Prostate gland (tissue), 2 donors: ENCODE measurements at places on chromosomes 1 and 21. TPM values are rescaled to one million over a fixed set of nuclear protein-coding genes. Genes with fewer than 3 reads are reported as not detected.
A peak's percentile ranks its signal among the peaks of the same experiment; 100 is the strongest.

Gene TEKT2
- total RNA-seq = 0.77 TPM

Gene TRIM62
- 13.3 TPM for total RNA-seq

Gene AIRE
- total RNA-seq = not detected

Gene ATP1A4
- 5.2 TPM for total RNA-seq

Gene CD34
- 9.8 TPM for total RNA-seq

Gene DNM3
- total RNA-seq = 5.3 TPM

Gene LRRC8B
- total RNA-seq = 25.6 TPM

Gene OR2L5
- total RNA-seq = not detected

Gene WDR64
- not detected for total RNA-seq

DNA sequence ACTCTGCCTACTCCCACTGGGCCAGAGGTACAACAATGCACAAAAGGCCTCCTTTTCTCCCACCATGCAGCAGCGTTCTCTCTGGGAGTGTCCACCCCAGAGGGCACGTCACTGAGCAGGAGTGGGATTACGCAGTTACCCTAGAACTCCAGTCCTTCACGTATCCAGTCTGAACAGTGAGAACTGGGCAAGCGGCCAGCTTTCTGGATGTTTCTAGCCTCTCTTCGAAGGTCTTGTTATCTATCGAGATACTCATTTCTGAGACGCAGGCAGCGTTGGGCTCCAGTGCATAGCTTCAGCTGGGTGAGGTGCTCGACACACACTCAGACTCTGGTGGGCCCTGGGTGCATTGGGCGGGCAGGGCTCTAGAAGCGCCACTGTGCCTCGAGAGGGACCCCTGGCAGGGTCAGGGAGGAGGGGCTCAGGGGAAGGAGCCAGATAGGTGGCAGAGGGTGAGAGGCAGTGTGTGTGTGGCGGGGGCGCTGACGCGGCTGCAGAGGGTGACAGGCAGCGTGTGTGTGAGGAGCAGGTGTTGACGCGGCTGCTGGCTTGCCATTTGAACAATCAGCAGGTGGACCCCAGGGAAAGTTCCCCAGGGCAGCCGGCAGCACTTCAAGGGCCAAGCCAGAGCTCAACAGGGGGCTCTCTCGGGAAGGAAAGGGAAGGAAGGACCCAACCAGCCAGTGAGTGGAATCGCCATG, 27.9 kb downstream of the PRDM15 start:
- DNase-seq = no peak

DNA sequence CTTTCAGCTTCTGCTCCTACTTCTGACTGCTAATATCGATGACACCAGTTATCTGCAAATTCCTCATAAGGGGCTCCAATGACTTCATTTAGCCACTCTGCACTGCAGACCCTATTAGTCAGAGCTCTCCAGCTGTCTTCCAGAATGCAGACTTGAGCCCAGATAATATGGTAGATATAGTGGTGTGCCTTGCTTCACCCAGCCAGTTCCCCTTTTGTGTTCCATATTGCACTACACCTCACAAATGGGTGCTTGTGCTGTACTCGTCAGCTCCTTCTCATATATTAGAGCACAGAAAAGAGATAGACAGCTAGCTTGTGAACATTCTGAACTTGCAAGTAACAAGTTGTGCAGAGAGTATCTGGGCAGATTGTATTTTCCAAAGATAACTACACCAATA, 23.7 kb upstream of the COG2 start:
- no peak for DNase-seq

- DNase-seq = no peak
These were observed 697 bp downstream of the SLC22A15 start for GRCh38 chr1:115976921-115977498.

DNA sequence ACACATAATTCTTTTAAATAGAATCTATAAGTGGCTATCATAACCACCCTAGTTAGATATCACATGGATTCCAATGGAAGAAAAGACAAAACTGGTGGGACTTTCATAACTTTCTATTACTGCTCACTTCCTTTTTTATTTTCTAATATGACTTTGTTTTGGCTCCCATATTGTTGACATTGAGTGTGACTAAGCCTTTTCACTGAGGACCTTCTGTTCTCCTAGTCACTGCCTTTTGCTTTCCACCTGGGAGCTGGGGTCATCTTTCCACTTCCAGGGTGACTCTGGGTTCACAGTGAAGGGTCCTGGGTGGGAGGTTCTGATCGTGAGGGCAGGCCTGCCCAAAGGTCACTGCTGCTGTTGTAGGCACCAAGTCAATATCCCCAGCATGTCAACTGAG, 275.8 kb downstream of the TGFB2 start:
- no peak for DNase-seq

- no peak for DNase-seq
These were observed 73.3 kb upstream of the GNG4 start for GRCh38 chr1:235722858-235723257.

DNA sequence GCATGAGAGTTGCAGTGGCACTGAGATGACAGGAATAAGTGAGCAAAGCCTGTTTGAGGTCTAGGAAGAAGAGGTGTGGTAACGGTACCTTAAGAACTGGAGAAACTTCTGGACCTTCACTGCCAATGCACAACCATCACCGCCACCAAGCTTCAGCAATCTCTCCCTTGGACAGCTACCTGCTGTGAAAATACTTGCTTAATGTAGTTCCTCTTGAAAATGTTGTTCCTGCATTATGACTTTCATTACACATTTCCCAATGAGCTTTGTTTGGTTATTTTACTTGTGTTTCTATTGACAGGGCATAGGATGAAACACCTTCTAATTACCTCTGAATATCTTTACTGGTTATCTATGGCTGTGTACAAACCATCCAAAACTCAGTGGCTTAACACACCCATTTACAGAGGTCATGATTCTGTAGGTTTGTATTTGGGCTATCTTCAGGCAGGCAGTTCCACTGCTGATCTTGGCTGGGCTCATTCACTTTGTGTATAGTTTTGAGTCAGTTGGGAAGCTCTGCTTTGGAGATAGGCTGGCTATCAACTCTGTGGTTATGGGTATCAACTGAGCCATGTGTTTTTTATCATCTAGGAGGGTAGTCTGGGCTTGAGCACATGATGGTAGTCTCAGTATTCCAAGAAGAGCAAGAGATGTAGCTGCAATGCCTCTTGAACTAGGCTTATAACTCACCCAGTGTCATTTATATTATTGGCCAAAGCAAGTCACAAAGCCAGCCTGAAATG, 149.4 kb downstream of the ELAVL4 start:
- DNase-seq = no peak

- no peak for DNase-seq
These were observed 41.7 kb downstream of the FASLG start for GRCh38 chr1:172700556-172700955.

GRCh38 chr21:28256420-28256831, 736.3 kb downstream of the LTN1 start:
- no peak for DNase-seq

GRCh38 chr1:228646717-228647522, 88.4 kb upstream of the RHOU start:
- DNase-seq = no peak

DNA sequence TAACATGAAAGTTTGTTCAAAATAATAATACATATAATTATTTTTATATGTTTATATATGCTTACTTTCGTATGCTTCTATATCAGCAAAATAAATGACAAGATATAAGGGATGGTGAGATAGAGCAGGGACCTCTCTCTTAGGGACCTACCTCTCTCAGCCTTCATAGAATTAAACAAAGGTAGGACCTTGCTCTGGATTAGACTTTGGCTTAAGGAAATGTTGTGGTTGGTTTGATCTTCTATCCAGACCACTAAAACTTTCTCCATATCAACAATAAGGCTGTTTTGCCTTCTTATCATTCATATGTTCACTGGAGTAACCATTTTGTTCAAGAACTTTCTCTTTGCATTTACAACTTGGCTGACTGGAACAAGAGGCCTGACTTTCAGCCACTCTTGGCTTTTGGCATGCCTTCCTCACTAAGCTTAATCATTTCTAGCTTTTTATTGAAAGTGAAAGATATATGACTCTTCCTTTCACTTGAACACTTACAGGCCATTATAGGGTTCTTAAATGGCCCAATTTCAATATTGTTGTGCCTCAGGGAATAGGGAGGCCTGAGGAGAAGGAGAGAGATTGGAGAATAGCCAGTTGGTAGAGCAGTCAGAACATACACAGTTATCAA, 14.4 kb downstream of the FRRS1 start:
- no peak for DNase-seq

GRCh38 chr1:2639607-2640521, 7.0 kb upstream of the MMEL1 start:
- no peak for DNase-seq

DNA sequence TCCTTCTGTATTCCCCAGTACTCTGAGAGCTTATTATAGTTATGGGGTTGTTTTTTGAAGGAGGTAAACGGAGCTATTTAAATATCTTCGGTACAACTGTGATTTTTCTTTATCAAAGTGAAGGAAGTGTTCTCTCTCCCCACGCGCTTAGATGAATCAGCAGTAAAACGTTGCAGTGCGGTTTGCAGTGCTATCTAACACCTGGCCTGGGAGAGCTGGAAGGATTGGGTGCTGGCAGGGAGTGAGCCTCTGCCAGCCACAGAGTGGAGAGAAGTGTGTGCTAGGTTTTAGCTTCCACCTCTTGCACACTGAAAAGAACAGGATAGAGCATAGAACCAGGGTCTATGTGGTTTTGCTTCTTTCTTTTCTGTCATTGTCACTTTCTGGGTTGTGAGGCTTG, 165.9 kb downstream of the SDCCAG8 start:
- peak; percentile 32 for DNase-seq

DNA sequence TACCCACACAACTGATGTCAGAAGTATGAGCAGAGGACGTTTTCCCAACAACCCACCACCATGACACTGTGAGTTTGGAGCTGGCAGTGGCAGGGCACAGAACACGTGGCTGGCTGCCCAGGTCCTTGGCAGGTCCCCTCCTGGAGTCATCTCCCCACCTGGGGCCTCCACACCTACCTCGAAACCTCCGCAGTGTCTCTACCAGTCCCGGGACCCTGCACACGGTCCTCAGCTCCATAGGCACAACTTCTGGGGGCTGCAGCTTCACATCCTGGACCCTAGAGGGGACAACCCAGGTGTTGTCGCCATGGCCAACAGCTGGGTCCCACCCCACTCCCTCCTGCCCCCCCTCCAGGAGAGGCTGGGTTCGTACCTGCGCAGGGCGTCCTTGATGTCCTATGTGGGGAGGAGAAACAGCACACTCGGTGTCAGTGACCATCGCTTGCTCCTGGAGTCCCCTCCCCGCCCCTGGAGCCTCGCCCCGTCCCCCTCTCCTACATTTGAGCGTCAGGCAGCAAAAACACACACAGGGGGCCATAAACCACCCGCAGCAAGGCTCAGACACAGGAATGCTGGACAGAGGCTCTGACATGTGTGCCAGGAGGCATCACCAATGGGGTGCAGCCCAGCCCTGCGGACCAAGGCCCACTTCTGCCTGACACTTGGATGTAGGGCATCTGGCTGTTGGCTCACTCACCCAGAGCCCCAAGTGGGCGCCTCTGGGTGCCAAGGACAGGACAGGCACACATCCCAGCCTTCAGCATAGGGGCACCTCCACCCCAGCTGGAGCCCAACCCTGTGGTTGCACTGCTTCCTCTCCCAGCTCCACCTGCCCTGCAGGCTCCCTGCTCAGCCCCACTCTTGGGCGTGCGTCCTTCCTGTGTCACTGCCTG, 9.6 kb downstream of the TRIM11 start:
- DNase-seq = no peak

GRCh38 chr1:46646331-46646730, 21.8 kb downstream of the ATPAF1 start:
- no peak for DNase-seq

GRCh38 chr1:32063261-32063681, 9.5 kb upstream of the TMEM39B start:
- no peak for DNase-seq

- DNase-seq = no peak
These were observed 4.2 kb downstream of the SPATA46 start for GRCh38 chr1:162372159-162373071.

- DNase-seq = no peak
These were observed 31.0 kb upstream of the IL10 start for GRCh38 chr1:206803221-206803730.

DNA sequence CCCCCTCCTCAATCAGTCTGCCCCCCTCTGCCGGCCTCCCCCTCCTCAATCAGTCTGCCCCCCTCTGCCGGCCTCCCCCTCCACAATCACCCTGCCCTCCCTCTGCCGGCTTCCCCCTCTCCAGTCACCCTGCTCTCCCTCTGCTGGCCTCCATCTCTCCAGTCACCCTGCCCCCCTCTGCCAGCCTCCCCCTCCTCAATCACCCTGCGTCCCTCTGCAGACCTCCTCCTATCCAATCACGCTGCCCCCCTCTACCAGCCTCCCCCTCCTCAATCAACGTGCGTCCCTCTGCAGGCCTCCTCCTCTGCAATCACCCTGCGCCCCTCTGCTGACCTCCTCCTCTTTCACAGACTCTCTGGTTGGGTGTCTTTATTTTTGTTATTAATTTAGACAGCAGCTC, 11.5 kb upstream of the C1orf198 start:
- no peak for DNase-seq

DNA sequence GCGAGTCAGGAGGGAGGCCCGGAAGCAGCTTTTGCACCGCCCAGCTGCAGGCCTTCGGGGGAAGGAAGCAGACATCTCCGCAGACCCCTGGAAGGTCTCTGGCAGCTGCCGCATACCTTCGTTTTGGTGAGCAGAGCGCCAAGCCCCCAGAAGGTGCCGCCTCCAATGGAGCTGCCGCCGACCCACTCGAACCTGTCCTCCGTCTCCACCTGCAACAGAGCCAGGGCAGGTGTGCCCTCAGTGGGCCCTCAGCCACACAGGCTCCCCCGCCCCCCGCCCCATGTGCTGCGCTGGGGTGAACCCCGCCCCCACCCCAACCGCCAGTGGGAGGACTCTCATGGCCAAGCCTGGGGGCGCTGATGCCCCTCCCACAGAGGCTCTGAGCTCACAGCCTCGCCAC, 6.2 kb downstream of the PANK4 start:
- no peak for DNase-seq

DNA sequence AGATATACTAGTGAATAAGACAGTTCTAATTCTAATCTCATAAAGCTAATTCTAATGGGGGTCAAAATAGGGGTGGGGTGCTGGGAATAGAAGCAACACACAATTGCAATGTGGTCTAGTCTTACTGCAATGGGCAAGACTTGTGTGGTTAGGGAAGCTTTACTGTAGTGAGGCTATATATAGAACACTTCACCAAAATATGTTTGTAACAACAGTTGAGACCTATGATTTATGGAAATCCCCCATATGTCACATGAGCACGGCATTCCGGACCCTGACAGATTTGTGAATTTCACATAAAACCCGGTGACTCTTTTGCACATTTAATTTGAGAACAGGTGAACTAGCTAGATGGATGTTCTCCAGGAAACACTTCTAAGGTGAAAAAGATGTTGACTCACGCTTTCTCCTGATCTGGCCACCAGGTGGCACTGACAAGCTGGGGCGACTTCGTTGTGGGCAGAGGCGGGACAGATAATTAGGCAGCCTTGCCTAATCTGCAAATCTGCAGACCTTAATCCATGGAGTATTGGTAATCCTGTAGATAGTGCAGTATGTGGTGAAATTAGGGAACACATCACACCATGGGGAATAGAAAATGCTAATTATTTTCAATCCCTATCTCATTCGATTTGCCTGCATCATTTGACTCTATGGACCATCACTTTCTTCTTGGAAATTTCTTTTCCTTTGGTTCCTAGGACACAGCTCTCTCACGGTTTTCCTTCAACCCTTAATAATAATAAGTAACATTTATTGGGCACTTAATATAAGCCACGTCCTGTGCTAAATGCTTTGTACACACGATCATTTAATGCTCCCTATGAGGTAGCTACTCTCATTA, 37.7 kb downstream of the KIAA0040 start:
- peak; percentile 70 for DNase-seq

GRCh38 chr1:94271373-94271772, 34.0 kb upstream of the ARHGAP29 start:
- no peak for DNase-seq

GRCh38 chr1:26666855-26667254, 29.0 kb upstream of the ARID1A start:
- no peak for DNase-seq
